Activated CD8-positive, alpha-beta memory T cell treated with anti-CD3 and anti-CD28 coated beads, Interleukin-2, amount 50 U/mL, for 4 hours (primary cell): ENCODE measurements at places on chromosomes 1 and 21.

- DNase-seq, result no peak
Measured at GRCh38 chr1:229217716-229218115, 53.2 kb upstream of the RAB4A start.

GRCh38 chr1:85366391-85367170, 90.1 kb upstream of the BCL10 start:
- no peak for DNase-seq

GRCh38 chr21:32930673-32931072, 95.1 kb upstream of the OLIG2 start:
- no peak for DNase-seq

- DNase-seq, result no peak
Measured at GRCh38 chr1:65045022-65045817, 78.9 kb upstream of the JAK1 start.
